ENCODE measurements at places on chromosomes 4 and X.

GRCh38 chr4:152678841-152679240, 956 bp downstream of the TMEM154 start:
- DNase-seq, result no peak

DNA sequence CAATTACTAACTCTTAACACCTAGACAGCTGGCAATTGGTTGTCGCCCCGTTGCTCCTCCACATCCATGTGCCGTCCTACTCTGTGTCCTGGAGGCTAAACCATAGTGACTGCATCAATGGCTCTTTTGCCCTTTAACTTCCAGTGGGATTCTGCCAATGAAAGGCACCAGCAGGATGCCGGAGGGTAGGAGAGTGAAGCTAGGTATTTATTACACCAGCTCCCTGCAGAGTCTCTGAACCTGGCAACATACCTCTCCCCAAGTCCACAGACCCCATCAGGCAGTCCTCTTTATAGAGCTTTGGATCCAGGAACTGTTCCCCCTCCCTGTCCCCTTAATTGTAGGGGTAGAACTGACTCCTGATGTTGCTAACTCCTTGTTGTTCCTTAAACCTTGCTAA, 426.8 kb downstream of the HNRNPD start:
- DNase-seq, result no peak

DNA sequence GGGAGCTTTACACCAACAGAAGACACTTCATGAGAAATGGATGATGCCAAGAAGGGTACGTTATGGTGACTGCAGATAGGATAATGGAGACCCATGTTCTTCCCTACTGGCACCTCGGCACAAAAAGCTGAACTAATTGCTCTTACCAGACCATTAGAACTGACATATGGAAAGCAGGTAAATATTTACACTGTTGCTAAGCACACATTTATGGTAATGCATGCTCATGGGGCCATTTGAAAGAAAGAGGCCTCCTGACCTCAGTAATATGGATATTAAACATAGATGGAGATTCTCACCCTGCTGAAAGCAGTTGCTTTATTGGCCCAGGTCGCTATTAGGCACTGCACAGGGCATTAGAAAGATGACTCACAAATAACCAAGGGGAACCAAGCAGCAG, 1759.6 kb downstream of the C4orf33 start:
- DNase-seq, result no peak

DNA sequence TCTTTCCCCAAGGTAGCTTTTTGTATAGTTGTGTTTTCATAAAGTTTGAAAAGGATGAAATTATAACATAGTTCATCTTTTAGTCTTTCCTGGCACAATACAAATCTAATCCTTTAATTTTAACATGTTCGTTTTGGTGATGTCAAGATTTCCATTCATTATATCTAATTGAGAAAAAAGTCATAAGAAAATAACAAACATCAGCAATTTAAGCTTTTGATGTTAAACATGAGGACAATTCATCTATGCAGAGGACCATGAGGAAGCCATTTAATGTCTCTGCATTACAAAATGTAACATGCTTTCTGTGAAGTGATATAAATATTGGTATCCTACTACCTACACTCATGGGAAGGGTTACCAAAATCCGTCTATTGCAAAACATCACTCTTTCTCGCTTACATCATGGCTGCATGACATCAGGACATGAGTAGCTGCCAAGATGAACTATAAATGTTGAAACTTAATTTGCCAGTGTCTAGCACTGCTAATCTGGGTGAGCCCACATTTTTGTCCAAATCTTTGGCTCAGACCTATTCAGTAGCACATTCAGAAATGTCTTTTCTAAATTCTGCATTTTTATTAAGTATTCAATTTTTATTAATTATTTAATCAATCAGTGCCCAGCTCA, 9.5 kb downstream of the EPGN start:
- DNase-seq, result no peak

DNA sequence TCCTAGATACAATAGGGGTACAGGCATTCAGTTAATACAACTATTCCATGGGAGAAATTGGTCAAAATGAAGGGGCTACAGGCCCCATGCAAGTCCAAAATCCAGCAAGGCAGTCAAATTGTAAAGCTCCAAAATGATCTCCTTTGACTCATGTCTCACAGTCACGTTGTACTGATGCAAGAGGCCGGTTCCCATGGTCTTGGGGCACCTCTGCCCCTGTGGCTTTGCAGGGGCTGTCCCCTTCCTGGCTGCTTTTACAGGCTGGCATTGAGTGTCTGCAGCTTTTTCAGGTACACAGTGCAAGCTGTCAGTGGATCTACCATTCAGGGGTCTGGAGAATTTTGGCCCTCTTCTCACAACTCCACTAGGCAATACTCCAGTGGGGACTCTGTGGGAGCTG, 12.5 kb upstream of the ASIC5 start:
- DNase-seq, result no peak

- DNase-seq, result no peak
Observed at GRCh38 chrX:153878969-153879653, 6.9 kb downstream of the L1CAM start.

- DNase-seq, result peak; percentile 52
Observed at GRCh38 chr4:87014284-87014782, 79.5 kb downstream of the AFF1 start.

- peak; percentile 88 for DNase-seq
Observed at GRCh38 chr4:88803600-88804096, 106.0 kb upstream of the NAP1L5 start.

- peak; percentile 33 for DNase-seq
Observed at GRCh38 chr4:123505095-123506010, 108.8 kb downstream of the SPRY1 start.

- DNase-seq, result no peak
Observed at GRCh38 chrX:55487143-55487542, 2.5 kb downstream of the USP51 start.

GRCh38 chrX:126836186-126836585, 16.7 kb downstream of the PRR32 start:
- no peak for DNase-seq

- no peak for DNase-seq
Observed at GRCh38 chrX:2629316-2630007, 61.6 kb upstream of the CD99 start.

- DNase-seq, result no peak
Observed at GRCh38 chr4:180622254-180622653, 1620.9 kb upstream of the TENM3 start.

GRCh38 chr4:53916431-53916889, 147.9 kb downstream of the CHIC2 start:
- peak; percentile 43 for DNase-seq

DNA sequence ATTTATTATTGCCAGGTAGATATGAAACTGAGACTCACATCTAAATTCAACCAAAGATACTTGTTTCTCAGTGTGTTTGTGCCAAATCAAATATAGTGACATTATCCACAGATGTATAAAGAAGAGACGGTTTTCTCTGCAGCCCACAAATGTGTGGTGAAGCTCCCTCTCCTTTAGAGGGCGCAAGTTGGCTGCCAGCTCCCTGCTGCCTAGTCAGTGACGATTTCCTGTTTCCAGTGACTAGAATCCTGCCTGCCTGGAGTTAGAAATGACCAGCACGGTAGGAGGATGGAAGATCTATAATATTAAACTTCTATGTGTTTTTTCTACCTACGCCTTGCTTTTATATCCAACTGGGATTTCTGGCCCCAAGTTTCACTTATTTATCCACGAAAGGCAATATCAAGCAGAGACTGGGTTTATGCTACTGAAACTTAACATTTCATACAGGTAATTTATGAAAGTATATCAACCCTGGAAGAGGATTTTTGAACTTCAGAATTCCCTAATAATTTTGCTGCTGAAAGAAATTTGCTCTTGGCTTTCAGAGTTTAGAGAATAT, 1793.7 kb upstream of the TENM3 start:
- DNase-seq, result no peak

GRCh38 chr4:152327606-152328453, 208.1 kb downstream of the FBXW7 start:
- DNase-seq, result no peak

DNA sequence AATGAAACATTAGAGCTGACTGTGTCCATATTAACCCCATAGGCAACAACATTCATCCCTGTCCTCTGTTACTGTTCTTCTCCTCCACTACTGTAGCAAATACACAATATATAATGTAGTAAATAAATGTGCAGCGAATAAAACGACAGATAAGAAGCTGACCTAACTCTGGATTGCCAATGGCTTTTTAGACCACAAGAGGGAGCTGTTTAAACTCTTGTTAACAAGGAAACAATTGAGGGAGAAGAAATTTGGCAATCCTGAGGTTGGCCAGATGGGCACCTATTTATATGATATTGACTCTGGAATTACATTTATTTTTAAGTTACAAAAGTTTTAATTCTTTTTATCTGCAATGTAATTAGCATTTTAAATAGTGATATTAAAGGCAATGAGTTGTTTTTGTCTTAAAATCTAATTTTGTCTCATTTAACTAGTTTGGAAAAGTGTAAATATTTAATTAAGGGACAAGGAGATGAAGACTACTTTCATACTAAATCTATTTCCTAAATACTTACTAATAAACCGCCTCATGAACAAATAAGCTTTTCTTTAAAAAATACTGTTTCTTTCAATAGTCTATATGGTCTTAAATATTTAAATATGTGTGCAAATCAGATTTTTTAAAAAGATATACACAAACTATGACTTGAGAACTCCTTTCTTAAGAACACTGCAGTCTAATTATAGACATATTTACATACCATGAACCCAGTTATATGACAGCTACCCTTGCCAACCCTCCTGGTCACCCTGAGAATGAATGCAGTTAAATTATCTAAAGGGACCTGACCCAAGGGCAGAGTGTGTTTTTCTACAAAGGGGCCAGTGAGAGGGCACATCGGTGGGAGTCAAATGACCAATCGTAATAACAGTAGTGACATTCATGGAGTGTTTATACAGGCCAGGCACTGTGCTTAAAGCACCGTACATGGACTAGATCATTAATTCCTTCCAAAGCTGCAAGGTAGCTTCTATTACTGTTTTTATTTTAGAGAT, 52.9 kb upstream of the HPF1 start:
- DNase-seq, result peak; percentile 49

- peak; percentile 24 for DNase-seq
Observed at GRCh38 chr4:13893211-13893610, 265.7 kb upstream of the BOD1L1 start.

GRCh38 chr4:94814237-94814636, 56.5 kb downstream of the BMPR1B start:
- peak; percentile 13 for DNase-seq

DNA sequence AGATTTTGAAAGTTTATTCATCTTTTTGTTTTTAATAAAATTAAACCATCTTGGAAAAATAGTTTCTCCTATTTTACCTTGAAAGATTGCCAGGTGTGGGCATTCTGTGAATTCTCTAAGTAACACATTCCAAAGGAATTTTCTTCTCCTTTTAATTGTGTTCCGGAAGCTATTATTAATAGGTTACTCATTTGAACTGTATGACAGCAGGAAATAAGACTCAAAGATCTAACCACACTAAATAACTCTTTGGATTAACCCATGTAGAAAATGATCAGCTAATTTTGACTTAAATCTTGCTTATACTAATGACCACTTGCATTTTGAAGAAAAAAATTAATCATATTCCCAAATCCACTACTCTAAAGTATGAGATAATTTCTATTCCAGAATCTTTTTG, 17.6 kb upstream of the CCNI start:
- DNase-seq, result peak; percentile 45

DNA sequence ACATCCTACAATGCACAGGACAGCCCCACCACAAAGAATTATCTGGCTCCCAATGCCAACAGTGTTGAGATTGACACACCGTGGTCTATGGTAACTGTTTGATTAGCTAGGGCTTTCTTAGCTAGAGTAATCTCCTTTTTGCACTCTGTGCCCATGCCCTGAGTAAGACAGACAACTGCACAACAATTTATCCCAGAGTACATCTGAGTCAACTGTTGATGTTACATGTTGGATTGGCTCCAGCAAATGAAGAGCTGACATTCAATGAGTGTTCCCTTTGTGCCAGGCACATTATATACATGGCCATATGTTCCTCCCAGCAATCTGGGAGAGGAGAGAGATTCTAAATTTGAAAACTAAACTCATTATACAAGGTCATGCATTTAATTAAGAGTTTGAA, 3.9 kb upstream of the FAM9C start:
- DNase-seq, result peak; percentile 68

- no peak for DNase-seq
Observed at GRCh38 chrX:129013574-129013973, 509.7 kb downstream of the SMARCA1 start.

DNA sequence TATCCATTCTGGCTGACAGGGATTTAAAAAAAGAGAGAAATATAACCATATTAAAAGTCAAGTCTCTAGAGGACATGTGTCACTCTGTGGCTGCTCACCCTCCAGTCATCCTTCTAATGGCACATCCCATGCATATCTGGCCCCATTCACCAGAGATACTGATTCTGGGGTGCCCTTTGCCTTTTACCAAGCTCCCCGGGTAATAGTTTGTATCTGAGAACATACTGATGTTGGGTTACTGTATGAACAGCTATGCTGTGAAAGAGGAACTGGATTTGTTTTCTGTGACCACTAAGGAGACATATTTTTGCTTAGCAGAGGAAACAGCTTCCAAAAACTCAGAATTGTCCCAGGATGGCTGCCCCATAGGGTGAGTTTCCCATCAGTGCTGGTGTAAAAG, 56.0 kb downstream of the SAT1 start:
- DNase-seq, result no peak

DNA sequence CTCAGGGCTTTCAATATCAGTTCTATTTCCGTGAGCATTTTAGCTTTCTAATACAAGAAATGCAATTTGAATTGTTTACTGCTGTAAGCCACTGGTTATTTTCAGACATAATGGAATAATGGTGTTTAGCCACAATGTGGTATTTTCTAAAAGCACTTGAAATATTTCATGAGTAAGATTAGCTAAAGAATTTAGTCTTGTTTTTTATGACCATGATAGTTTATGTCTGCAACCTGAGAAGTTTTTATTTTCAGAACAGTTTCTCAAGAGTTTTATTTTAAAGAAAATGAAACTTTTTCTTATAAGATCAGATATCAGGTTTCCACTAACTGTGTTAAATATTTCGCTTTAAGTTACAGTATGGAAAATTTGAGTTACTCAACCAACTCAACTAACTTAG, 60.2 kb downstream of the SLIT2 start:
- DNase-seq, result no peak

- DNase-seq, result no peak
Observed at GRCh38 chrX:8235026-8235425, 64.0 kb upstream of the VCX2 start.

DNA sequence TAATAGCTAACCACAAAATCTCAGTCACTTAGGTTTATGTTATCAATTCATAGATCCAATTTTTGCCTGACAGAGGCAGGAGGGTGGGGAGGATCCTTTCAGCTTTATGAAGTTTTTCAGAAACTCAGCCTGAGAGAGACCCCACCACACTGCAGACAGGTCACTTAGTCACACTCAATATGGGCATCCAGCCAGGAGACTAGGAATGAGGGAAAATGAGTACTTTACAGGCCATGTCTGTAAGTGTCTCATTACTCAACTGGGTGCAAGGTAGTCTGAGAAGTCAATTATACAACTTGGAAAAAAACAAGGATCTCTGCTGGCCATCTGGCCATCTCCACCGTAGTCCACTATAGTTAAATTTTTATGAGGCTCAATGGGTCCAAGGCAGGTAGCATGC, 365.9 kb downstream of the INPP4B start:
- no peak for DNase-seq

- peak; percentile 25 for DNase-seq
Observed at GRCh38 chr4:95061220-95061619, 303.5 kb downstream of the BMPR1B start.

Measured in HCEC 1CT (cell line).